ENCODE measurements at places on chromosomes 4 and X.
A peak's percentile ranks its signal among the peaks of the same experiment; 100 is the strongest.

DNA sequence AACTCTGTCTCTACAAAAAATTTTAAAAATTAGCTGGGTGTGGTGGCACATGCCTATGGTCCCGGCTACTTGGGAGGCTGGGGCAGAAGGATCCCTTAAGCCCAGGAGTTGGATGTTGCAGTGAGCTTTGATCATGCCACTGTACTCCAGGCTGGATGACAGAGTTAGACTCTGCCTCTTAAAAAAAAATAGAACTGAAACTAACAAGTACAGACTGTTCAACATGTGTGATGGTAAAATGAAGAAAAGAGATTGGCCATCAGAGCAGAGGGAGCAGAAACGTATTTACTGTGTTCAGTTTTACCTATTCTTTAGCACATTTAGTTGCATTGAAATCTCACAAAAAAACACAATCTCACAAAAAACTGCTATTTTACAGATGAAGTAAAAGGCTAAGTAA lies 77.9 kb upstream of the NAP1L5 start:
- DNase-seq = no peak

DNA sequence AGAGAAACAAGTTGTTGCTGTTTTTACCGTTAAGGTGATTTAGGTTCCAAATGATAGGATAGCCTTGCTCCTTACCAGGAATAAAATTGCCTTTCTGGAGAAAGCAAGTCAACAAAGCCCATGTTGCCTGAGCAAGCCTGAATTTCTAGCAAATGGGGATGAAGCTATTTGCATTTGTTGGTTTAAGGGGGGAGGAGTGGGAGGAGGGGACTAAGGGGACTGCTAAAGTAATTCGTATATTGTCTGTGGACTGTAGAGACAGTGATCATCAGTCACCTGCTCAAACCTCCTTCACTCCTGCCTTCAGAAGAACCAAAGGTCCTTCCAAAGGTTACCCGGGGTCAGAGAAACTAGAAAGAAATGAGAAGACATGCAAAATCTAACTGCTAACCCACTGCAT lies 65.8 kb downstream of the SCML2 start:
- DNase-seq = no peak

DNA sequence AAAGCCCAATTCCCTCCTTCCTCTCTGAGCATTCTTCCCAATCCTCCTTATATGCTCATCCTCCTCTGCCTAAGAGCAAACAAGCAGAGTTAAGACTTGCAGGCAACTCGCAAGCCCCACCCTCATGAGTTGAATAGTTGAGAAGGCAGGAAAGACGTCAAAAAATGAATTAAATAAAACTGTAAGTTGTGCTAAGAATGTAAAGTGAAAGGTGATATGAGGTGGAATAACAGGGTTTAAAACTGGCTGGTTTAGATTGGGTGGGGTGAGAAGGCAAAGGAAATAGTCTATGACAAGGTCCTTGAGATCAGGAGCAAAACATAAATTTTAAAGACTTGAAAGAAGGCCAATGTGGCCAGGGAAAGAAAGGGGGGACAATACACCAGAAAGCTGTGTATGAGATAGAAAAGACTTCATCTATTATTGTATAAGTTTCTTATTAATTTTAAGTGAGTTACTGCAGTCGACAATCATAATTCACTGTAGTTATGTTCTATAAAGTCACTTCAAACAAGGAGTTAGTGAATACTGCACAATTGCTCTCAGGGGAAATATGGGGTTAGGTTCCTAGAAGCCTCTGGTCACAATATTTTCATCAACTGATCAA lies 124.9 kb downstream of the RELL1 start:
- DNase-seq = no peak

DNA sequence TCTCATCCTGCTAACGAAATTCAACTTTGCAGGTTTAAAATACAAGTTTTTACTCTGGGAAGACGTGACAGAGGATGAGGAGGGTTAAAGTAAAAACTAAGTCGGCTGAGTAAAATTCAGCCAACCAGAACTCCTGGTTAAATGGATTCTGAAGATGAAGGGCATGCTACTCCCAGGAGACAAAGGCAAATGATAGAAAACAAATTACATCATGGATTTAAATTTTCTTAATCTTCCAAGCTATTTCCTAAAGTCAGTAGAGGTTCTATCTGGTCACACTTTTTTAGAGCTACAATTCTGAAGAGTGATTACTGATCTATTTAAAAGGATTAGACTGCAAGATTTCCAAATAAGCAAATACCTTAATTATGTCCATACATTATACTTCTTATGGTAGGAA lies 47.9 kb downstream of the ZNF827 start:
- no peak for DNase-seq

- DNase-seq = no peak
Measured at GRCh38 chr4:77006753-77007353, 57.3 kb downstream of the SEPTIN11 start.

- no peak for DNase-seq
Measured at GRCh38 chrX:149372866-149373265, 132.2 kb downstream of the IDS start.

- DNase-seq = no peak
Measured at GRCh38 chr4:114180481-114180880, 201.0 kb upstream of the ARSJ start.

DNA sequence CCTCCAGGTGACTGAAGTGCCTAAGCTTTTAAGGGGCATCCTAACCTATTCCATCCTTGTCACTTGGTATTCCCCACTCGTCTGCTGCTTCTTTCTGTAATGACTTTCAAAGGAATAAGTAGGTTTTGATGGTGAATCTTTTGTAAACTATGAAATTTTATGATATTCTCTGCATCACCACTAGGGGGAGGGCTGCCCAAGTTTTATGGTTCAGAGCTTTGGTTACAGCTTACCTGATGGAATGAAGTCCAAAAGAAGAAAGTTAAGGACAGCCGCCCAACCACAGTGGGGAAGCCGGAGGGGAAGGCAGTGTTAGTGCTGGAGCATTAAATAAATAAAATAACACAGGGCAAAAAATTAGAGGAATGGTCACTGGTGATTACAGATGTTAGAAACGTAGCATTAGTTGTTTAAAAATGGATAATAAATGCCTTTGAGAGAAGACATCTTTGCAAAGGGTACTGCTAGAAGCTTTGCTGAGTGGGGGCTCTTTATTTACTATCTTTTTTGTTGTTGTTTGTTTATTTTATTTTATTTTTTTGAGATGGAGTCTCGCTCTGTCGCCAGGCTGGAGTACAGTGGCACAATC lies 204.9 kb downstream of the GBA3 start:
- no peak for DNase-seq

DNA sequence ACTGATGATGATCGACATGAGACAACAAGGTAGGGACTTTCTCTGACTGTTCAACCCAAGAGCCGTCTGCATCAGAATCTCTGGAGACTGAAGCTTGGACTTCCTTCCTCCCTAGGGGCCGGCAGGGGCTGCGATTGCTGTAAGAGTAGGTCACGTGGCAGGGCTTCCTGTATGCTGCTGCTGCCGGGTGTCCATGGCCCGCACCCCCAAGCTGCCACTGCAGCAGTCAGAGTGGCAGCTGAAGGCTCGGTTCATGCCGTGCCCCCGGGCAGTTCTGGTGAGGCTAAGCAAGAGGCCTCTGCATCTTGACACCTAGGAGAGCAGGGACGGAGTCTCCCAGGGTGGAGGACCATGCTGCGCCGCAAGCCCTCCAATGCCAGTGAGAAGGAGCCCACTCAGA lies at the start of gene SASH3:
SASH3 (plus strand) TSS at position 203 of the 400 bp plus-strand sequence; CDS start at position 352, 149 bp downstream.
- peak; percentile 50 for DNase-seq

DNA sequence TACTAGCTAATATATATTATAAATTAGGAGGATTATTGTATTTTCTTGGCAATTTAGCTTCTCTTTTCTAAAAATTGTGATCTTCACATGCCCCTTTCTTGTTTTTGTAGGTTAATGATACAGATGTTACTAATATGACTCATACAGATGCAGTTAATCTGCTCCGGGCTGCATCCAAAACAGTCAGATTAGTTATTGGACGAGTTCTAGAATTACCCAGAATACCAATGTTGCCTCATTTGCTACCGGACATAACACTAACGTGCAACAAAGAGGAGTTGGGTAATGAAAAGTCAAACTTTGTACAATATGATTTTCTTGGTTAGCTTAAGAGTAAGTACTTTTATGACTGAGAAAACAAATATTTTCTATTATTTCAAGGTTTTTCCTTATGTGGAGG lies 74.1 kb downstream of the SLC10A6 start:
- DNase-seq = no peak

GRCh38 chr4:61336916-61337315 lies 136.8 kb downstream of the ADGRL3 start:
- no peak for DNase-seq

DNA sequence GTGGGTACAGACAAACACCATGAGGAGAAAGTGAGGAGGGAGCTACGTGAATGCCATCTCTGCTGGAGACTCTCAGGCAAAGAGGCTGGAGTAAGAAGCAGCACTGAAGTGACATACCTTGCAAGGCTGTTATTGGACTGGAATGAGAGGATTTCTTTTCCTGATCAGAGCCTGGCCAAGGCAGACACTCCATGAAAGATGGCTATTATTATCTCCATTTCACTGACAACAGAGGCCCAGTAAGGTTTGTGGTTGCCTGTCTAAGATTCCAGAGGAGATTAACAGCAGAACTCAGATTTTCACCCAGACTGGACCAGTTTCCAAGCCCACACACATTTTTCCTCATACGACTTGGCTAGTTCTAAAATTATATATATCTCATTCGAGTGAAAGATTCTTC lies 162.0 kb upstream of the EOLA2 start:
- DNase-seq = no peak

DNA sequence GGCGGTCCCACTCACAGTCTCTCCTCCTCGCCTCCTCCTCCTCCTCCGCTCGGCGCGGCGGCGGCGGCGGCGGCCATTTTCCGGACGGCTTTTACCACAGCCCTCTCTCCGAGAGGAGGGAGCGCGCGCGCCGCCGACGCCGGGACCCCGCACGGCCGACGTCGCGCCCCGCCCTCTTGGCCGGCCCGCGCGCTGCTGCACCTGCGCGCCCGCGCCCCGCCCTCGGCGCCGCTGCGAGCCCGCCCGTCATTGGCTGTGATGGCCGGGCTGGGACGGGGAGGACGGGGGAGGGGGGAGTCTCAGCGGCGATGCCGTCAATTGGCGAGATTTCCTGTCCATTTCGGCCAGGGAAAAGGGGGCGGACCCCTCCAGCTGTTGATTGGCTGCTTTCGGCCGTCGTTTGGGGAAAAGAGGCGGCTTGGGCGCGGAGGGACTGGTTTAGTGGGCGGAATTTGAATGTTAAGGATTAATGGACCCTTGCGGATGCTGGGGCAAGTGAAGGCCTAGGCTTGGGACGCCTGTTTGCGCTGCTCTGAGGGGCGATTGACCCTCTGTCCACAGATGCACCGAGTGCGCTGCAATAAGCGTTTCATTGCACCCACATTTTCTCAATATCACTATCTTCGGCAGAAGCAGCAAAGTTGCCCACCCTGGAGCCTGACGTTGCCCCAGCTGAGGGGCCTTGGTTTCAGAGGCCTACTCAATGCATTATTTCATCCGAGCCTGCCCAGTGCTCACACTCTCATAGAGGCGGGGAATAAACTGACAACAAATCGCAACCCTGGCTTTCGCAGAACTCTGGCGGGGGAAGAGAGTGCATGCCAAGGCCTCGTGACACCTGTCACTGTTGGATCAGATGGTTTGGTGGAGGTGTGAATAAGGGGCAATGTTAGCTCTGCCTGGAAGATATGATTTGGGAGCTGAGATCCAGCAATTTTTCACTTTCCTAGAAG lies at the start of gene MECP2:
MECP2 (minus strand) TSS at position 129 of the 953 bp plus-strand sequence.
- peak; percentile 70 for DNase-seq

DNA sequence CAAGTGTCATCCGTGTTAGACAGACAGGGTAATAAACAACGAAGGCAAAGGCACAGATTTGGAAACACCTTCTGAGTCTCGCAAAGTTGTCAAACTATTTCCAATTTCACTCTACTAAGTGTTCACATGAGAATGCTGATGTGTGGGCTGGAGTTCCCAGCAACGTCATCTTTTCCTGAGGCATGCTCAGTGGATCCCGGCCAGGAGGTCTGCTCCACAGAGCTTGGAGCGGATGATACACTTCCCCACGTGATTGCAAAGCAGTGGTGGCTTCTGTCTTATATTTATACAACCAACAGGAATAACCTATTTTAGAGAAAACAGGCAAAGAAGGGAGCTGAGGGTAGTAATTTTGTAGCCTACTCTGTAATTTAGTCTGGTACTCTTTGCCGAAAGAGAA lies 40.1 kb upstream of the PDK3 start:
- DNase-seq = no peak

DNA sequence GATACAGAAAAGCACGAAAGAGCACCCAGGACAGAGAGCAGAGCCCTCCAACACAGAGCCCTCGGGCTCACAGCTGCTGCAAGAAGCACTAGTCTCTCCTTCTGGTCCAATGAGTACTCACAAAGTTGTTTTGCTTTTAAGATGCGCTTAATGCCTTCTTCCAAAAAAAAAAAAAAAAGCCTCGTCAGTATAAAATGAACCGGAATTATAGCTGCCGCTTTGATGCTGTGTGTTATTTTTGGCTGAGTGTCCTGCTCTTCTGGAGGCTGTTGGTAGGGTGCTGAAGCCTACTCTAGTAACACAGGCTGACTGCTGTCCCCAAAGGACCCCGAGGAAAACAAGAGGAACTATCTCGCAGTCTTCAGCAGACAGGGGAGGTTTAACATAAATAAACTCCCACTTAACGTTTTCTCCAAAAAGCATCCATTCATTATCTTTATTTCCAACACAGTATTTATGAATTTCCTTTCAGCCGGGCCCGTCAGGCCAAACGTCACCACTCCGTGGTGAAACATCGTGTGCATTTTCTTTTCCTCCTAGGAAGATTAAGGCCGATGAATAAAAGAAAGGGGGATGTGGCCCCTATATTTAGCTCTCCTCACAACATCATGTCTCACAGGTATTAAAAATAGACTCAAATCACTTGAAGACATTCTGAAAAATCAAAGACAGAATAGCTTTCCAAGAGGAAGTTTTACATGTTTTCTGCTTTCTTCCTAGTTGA lies 213.7 kb upstream of the PPARGC1A start:
- no peak for DNase-seq

DNA sequence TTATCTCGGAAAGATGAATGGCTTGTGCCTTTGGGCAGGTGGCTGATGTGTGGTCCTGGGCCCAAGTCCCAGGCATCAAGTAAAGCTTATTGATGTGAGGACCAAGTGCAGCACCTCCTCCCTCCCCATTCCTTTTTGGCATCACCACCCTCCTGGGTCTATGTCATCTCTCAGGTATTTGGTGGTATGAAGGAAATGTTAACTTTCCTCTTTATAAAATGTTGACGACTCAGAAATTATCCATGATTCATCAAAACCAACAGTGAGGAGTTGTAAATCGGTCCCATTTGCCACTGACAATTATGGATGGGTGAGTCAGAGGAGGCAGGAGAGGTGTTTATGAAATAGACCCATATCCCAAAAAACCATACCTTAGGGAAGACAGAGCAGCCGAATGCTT lies 229.4 kb upstream of the GATB start:
- no peak for DNase-seq

GRCh38 chrX:16804923-16805464 lies 18.7 kb downstream of the TXLNG start:
- no peak for DNase-seq

- DNase-seq = no peak
Measured at GRCh38 chr4:41949531-41949930, 14.3 kb downstream of the TMEM33 start.

Data from stimulated activated CD4-positive, alpha-beta T cell treated with anti-CD3 and anti-CD28 coated beads, Interleukin-1b, Interleukin-23, amount 100 ng/mL, for 24 hours (primary cell).